ENCODE measurements at places on chromosomes 12 and 14.

- no peak for DNase-seq
Observed at GRCh38 chr12:77795699-77796098, 35.0 kb upstream of the NAV3 start.

DNA sequence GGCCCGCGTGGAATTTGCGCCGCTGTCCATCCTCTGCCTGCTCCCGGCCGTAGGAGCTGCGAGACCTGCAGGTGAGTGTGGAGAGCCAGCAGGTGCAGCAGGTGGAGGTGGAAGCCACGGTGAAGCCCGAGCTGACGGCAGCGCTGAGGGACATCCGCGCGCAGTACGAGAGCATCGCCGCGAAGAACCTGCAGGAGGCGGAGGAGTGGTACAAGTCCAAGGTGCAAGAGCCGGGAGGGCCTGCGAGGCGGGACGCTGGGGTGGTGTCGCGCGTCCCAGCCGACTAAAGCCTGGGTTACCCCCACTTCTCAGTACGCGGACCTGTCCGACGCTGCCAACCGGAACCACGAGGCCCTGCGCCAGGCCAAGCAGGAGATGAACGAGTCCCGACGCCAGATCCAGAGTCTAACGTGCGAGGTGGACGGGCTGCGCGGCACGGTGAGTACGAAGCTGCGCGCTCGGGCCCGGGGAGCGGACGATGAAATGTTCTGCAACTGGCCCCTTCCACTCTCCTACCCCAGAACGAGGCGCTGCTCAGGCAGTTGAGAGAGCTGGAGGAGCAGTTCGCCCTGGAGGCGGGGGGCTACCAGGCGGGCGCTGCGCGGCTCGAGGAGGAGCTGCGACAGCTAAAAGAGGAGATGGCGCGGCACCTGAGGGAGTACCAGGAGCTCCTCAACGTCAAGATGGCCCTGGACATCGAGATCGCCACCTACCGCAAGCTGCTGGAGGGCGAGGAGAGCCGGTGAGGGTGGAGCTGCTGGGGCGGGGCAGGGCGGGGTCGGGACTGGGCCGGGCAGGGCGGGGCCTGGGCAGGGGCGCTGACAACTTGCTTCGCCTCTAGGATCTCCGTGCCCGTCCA is 2.1 kb downstream of the PRPH start:
- no peak for DNase-seq

DNA sequence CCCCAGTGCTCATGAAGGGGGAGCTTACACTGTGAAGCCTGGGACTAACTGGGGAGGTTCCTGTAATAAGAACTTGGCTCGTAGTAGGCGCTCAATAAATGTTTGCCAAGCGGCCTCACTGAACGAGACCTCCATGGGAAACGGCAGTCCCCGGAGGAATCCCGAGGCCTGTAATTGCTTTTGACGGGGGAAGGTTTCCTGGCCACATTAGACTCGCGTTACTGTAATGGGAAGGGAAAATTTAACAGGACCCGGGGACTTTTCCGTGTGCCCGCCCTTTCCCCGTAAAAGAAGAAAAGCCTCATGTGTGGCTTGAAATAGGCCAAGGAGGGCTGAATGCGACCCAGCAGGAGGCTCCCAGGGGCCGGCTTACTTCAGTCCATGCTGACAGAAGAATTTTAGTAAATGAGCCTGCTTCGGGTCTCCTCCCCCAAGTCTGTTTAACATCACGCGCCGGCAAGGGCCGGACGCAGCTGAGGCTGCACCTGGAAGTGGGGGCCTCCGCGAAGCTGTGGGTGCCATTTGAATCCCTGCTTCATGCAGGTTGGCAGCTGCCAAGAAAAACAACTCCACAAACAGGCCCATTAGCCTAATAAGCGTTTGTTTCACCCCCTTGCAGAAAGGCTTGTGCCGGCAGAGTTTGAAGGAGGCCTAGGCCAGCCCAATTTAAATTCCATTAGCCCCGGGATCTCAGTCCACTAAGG is 39.8 kb upstream of the PWP1 start:
- DNase-seq: no peak

DNA sequence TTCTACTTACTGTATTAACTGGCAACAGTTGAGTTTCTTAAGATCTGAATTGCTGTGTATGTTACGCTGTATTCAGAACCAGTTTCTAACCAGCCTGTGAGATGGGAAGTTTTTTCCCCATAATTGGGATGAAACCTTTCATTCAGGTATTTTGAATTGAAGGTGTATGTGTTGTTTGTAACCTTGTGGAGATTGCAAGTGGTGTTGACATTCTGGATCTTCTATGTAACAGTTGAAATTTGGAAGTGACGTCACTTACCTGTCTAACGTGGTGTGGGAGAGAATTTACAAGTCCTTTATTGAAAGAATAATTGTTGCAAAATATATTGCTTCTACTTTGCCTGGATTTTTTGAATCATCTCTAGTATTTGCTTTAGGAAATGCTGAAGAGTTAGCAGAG is 5.5 kb downstream of the RAN start:
- no peak for DNase-seq

DNA sequence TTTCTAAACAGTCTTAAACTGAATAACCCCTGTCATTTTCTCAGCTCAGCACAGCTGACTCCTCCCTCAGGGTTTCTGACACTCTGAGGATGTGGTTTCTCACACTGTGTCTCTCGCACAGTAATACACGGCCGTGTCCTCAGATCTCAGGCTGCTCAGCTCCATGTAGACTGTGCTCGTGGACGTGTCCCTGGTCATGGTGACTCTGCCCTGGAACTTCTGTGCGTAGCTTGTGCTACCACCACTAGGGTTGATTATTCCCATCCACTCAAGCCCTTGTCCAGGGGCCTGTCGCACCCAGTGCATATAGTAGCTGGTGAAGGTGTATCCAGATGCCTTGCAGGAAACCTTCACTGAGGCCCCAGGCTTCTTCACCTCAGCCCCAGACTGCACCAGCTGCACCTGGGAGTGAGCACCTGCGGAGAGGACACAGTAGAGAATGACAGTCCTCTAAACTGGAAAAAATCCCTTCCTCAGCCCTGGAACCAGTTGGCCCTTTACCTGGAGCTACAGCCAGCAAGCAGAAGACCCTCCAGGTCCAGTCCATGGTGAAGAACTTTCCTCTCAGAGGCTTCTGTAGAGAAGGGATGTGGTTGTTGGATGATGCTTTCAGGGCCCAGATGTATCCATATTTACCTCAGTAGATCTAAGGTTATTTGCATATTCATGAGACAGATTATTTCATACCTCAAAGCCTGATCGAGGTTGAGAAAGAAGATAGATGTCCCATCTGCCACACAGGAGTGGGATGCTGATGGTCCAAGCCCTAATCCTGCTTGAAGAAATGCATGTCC is 984.8 kb downstream of the TMEM121 start:
- DNase-seq: peak; percentile 55

GRCh38 chr12:113658006-113658655 is 186.5 kb upstream of the LHX5 start:
- DNase-seq: no peak

DNA sequence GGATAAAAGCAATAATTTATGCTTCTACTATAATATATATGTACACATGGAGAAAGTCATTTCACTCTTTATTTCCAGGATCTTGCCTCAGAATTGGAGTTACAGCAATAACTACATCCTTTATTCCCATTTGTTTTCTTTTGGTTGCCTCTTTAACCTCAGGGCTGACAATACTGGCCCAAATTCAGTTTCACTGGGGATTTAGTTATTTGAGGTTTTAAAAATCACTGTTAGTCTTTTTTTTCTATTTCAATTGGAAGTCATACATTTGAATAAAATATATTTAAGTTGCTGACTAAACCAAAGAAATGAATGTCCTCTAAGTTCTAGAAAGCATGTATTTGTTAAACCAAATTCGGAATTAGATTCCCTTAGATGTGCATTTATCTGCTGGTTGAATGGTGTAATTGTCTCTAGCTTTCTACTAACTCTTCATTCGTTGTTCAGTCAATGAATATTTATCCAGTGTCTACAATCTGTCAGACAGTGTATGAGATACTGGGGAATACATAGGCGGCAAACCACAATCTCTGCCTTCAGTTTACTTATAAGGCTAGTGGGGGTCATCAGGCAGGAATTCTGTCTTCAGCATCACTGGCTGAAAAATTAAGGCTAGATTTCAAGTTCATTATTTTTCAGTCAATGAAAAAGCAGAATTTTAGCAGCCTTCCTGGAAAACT is 190.8 kb upstream of the ARHGAP5 start:
- DNase-seq: no peak

DNA sequence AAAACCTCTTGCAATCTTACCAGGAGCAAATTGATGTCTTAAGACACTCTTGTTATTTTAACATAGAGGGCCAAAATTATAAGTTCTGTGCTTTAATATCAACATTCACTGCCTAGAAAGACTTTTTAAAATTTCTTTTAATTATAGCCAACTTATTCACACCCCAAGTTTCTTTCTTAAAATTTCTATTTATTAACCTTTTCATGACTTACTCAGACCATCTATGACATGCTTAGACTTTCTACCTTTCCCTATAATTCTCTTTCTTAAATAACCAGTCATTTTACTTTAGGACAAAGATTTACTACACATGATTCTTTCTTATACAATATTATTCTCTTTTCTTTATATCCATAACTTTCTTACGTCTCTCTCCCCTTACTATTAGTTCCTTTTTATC is 220.4 kb downstream of the NUBPL start:
- DNase-seq: no peak

- no peak for DNase-seq
Observed at GRCh38 chr12:125192690-125193221, 127.5 kb downstream of the AACS start.

GRCh38 chr12:126747530-126748149 is 1519.3 kb upstream of the TMEM132C start:
- peak; percentile 56 for DNase-seq

- DNase-seq: no peak
Observed at GRCh38 chr12:95099270-95099790, 25.9 kb upstream of the NR2C1 start.

- DNase-seq: no peak
Observed at GRCh38 chr14:101840649-101841369, 79.3 kb downstream of the PPP2R5C start.

- DNase-seq: peak; percentile 12
Observed at GRCh38 chr14:63383776-63384367, 65.1 kb upstream of the GPHB5 start.

- DNase-seq: peak; percentile 46
Observed at GRCh38 chr12:2336409-2336829, 283.6 kb downstream of the CACNA1C start.

- DNase-seq: no peak
Observed at GRCh38 chr12:68138480-68138879, 21.1 kb downstream of the IFNG start.

DNA sequence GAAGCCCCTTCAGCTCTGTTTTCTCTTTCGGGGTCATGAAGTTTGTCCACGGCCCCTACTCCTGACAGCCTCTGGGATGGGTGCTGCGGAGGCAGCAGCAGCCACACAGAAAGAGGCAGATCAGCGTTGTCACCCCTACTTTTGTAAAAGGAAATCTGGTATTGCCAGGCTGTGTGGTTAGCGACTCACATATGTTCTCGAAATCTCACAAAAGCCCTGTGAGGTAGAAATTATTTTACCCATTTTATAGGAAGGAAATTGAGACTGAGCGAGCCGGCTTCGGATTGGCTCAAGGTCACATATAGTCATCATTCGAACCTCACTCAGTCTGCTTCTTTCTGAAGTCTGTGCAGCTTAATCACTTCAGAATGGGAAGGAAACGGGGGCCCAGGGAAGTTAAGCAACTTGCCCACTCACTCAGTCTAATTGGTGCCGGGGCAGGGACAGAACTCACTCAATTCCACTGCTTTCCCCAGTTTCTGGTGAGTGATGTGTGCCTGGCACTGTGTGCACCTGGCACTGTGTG is 1.1 kb upstream of the CKAP4 start:
- DNase-seq: peak; percentile 55

GRCh38 chr14:61388976-61389576 is 67.7 kb downstream of the PRKCH start:
- no peak for DNase-seq

DNA sequence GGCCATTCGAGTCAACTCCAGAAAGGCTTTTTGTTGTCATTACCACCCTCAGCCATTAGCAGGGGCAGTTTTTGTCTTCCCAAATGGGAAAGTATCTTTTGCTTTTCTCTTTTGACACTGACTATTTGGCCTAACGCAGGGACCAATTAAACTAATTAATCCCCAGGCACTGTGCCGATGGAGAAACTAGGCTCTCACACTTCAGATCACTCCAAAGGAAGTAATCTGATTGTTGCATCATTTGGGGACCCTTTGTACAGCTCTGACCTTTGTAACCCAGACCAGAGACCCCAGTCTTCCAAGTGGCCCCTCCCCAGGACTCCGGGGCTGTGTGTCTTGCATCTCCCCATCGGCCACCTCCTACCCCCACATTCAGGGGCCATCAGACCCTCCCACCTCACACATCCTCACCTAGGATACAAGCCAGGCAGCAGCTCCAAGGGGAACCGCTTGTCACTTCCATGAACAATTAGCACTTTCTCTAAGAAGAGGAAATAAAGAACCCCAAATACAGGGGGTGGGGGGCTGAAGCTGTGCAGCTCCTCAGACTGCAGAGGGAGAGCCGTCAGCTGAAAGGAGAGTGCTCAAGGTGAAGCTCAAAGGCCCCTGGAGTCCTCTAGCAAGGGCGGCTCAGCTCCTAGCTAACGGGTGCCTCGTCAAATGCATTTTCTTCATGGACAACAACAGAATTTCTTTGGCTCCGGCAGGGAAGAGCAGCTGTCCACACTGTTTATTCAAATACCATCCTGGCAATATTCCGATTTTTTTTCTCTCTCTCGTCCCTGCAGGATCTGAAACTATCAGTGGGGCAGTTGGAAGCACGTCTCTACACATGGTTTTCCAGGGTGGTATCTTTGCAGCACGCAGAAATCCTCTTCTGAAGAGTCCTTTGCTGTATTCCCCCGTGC is 64.3 kb upstream of the DIO3 start:
- no peak for DNase-seq

DNA sequence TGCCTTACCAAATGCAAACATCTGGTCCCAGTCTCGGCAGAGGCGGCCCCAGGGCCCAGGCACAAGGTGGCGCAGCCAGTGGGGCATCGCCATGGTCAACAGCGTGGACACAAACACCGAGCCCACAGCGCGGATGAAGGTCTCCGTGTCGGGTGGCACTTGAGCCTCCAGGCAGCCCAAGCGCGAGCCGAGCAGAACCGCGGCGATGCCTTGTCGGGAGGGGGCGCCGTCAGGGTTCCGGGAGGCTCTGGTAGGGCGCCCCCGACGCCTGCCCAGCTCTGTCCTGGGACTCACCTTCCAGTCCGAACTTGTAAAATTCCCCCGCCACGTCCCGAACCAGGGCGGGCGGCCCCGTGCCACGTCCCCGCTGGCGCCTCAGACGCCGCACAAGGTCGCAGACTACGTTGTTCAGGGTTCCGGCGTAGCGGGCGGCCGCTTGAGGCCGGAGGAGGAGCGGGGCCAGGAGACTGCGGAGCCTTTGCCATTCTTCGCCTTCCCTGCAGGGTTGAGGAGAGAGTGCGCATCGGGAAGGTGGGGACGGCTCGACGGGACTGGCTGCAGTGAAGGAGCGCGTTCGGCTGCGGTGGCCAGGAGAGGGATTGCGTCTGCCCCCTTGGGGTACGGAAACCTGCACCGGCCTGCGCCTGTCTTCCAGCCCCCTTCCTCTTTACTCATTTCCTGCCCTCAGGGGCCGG is 1.7 kb downstream of the CYP27B1 start:
- peak; percentile 46 for DNase-seq

Data from CD4-positive, alpha-beta T cell treated with Interleukin-4 for 1 hour (primary cell).